Muscle of leg (tissue), 16 donors: ENCODE measurements at places on chromosomes 5 and 9. TPM values are rescaled to one million over a fixed set of nuclear protein-coding genes. Genes with fewer than 3 reads are reported as not detected.
A peak's percentile ranks its signal among the peaks of the same experiment; 100 is the strongest.

DNA sequence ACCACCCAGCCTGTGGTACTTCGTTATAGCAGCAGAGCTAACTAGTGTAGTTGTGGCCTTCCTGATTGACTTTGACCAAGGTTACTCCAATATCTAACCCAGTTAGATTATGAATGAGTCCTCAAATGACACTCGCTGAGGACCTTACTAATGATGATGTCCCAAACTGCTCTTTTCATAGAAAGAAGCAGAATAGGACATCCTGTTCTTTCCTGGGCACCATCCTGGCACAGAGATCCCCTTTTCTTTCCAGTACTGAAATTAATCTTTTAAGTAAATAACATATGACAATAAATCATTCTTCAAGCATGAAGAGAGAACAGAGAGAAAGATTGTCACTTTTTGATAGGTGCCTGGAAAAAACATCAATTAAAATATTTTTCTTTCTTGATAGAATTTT is 26.7 kb upstream of the SPINK14 start:
- no peak for DNase-seq

GRCh38 chr5:147882586-147883313 is 4.2 kb downstream of the SCGB3A2 start:
- DNase-seq, result peak; percentile 13

DNA sequence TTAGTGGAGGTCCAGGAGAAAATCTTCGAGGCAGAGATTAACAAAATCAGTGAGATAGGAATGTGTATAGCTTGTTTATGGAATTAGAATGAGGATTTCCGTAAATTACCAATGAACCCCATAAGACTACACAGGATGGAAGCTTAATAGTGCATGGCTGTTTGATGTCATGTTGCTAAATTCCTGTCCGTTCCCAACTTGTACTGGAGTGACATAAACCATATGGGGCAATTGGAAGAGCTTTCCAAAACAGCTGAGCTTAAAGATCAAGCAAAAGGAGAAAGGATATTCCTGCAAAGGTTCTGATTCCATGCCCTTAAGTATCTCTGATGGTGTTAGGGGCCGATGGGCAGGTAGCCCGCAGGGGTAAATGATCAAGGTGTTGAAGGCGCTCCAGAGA is 17.4 kb downstream of the GLE1 start:
- no peak for DNase-seq

DNA sequence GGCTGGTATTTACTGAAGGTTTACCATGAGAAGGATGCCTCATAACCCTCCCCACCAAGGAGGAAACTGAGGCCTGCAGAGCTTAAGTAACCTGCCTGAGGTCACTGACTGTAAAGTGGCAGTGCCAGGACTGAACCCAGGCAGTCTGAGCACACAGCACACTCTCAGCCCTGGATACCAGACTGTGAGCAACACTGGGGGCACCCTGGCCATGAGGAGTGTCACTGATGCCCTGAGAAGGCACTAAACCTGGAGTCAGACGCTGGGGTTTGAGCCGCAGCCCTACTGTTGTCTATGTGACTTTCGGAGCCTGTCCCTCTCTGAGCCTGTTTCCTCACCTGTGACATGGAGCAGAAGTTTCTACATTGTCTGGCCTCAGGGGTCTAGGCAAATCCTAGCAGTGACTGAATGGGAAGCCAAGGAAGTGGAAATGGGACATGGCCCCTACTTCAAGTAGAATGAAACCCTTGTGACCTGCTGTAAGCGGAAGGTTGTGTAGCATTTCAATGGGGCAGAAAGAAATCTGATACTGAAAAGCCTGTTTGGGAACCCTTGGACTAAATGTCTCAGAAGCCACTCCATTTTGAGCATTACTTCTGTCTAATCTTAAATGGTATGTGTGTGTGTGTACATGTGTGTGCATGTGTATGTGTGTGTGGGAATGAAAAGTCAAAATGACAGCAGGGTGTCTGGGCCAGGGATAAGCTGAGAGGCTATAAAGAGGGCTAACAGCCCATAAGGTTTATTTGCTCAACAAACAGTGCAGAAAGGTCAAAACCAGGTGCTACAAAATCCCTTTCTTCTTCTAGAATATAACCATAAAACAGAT is 36.0 kb downstream of the B4GALT1 start:
- no peak for DNase-seq

DNA sequence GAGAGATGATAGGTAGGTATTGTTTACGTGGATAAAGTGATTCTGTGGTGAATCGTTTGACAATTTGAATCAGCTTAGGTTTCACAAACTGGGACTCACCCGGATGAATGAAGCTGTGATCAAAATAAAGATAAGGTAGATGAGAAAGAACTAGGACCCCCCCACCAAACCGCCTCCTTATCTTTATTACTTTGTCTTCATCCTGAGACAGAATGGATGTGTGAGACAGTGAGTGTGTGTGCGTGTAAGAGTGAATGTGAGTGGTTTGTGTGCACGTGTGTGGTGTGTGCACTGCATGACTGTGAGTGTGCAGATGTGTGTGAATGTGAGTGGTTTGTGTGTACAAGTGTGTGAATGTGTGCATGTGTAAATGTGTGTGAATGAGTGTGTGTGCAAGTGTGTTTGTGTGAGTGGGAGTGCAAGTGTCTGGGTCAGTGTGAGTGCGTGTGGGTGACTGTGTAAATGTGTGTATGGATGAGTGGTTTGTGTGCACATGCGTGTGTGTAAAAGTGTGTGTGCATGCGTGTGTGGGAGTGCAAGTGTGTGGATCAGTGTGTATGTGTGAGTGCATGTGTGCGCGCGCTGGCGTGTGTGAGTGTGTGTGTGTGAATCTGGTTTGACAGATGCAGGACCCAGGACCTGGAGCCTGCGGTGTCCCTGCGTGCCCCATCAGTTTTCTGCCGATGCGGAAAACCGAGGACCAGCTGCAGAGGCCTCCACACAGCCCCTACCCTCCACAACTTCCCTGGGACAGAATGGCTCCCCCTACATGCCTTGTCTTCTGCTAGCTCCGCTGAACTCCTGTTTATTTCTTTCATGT is 11.4 kb upstream of the ENG start:
- no peak for DNase-seq

- no peak for DNase-seq
These were observed 24.8 kb downstream of the SMC2 start for GRCh38 chr9:104118916-104119315.

- no peak for DNase-seq
These were observed 21.0 kb upstream of the SUSD3 start for GRCh38 chr9:93037476-93037971.

GRCh38 chr9:27665136-27665535 is 91.9 kb upstream of the C9orf72 start:
- no peak for DNase-seq

GRCh38 chr9:130119519-130120298 is 52.5 kb upstream of the NCS1 start:
- peak; percentile 59 for DNase-seq

DNA sequence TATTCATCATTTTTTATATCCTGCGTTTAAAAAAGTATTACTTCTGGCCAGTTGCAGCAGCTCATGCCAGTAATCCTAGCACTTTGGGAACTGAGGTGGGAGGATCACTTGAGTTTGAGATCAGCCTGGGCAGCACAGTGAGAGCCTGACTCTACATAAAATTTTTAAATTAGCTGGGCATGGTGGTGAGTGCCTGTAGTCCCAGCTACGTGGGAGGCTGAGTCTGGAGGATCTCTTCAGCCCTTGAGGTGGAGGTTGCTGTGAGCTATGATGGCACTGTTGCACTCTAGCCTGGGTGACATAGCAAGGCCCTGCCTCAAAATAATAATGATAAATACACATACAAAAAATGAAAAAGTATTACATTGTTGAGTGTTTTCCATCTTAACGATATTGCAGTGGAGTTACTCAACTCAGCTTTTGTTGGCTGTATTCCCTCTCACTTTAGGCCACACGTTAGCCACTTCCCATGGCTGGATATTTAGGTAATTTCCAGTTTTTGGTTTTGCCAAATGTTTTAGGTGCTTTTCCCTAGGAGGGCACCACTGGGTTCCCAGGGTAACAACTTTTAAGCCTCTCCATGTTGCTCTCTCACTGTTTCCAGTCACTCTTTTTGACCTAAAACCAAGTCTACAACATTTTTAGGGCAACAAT is 20.6 kb downstream of the SHB start:
- no peak for DNase-seq

- no peak for DNase-seq
These were observed 974 bp downstream of the HEMGN start for GRCh38 chr9:97936998-97937397.

DNA sequence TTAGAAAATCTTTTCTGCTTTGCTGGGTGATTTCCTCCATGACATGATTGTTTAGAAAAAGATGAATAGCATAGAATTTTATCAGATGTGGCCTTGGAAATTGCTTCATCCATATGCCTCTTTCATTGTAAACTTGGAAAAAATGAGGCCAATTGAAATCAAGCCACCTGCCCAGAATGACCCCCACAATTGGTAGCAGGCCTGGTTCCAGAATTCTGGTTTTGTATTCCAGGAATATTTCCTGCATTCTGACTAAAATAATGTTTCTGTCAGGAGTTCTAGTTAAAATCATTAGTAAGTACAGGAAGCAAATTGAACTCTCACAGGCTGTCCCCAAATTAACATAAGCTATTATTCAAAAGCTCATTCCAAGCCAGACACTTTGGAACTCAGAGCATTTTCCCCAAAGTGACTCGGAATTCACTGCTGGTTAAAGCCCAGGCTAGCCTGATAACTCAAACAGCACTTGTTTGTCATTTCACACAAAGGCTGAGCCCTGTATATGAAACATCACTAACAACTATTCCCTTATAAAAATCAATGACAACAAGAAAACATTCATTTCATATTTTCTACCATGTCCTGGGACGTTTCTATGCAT is 75.1 kb upstream of the ADCY2 start:
- peak; percentile 2 for DNase-seq

GRCh38 chr9:111301195-111301594 is 28.8 kb downstream of the OR2K2 start:
- no peak for DNase-seq

- DNase-seq, result no peak
These were observed 36.4 kb downstream of the GGTA1 start for GRCh38 chr9:121463026-121463807.

GRCh38 chr5:172345881-172346280 is 62.3 kb upstream of the UBTD2 start:
- DNase-seq, result no peak

DNA sequence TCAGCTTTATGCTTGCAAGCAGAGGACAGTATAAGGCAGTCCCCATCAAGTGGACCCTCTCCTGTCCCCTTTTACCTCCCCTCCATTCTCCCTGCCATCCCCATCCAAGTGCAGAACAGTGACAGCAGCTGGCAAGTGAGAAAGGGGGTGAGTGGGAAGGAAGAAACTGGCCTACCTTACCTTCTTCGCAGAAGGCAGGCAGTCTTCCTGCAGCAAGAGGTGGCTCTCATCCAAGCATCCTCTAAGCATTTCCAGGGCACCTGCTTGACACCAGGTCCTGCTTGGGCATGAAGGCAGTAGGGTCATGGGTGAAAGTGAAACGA is 77.3 kb upstream of the SH3PXD2B start:
- no peak for DNase-seq

GRCh38 chr9:20632705-20633104 is 10.4 kb upstream of the MLLT3 start:
- DNase-seq, result no peak

- no peak for DNase-seq
These were observed 165.2 kb upstream of the MSX2 start for GRCh38 chr5:174559141-174559540.

DNA sequence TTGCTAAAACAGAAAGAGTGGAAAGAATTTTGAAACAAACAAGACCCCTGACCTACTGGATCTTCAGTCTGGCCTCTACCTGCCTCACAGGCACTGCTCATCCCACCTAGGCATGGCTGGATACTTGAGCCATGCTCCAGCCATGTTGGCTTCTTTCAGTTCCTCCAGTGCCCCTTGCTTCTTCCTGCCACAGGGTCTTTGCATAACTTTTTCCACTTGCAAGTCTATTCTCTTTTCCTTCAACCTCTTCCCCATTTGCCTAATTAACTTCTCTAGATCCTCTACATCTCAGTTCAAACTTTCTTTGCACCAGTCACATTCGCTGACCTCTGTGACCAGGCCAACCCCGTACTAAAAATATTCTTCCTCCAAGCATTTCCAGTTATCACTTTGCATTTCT is 50.4 kb downstream of the STARD4 start:
- peak; percentile 19 for DNase-seq

GRCh38 chr5:81519217-81519905 is 125.4 kb upstream of the ACOT12 start:
- no peak for DNase-seq

- DNase-seq, result no peak
These were observed 9.3 kb downstream of the TMEM174 start for GRCh38 chr5:73182307-73182706.

DNA sequence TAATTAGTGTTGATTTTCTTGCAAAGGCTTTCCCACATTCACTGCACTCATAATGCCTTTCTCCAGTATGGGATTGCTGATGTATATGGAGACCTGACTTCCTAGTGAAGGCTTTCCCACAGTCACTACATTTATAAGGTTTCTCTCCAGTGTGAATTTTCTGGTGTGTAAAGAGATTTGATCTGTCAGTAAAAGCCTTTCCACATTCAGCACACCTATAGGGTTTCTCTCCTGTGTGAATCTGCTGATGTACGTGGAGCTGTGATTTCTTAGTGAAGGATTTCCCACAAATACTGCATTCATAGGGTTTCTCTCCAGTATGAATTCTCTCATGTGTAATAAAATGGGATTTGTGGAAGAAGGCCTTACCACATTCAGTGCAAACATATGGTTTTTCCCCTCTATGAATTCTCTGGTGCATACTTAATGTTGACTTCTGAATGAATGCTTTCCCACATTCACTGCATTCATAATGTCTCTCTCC is 31.1 kb downstream of the ZNF484 start:
- DNase-seq, result no peak

GRCh38 chr5:178577376-178577839 is 12.8 kb downstream of the COL23A1 start:
- no peak for DNase-seq

GRCh38 chr5:96207420-96207819 is 225.6 kb downstream of the PCSK1 start:
- no peak for DNase-seq

Gene TXNDC8
- not detected for polyA plus RNA-seq

Gene ORM2
- polyA plus RNA-seq, result not detected

Gene NUTM2F
- not detected for polyA plus RNA-seq

Gene ADAMTS12
- 22.8 TPM for polyA plus RNA-seq

Gene CDH9
- polyA plus RNA-seq, result not detected

Gene ATG12
- 42.1 TPM for polyA plus RNA-seq

Gene SV2C
- 0.03 TPM for polyA plus RNA-seq

Gene PCDHA13
- polyA plus RNA-seq, result not detected

Gene DEPDC1B
- 5.2 TPM for polyA plus RNA-seq

Gene ROR2
- 5.5 TPM for polyA plus RNA-seq

Gene PCDHB13
- 3.1 TPM for polyA plus RNA-seq

Gene DMGDH
- polyA plus RNA-seq, result 2.1 TPM

Gene PLCXD3
- 0.16 TPM for polyA plus RNA-seq
